ENCODE measurements at places on chromosomes 11 and 22.

DNA sequence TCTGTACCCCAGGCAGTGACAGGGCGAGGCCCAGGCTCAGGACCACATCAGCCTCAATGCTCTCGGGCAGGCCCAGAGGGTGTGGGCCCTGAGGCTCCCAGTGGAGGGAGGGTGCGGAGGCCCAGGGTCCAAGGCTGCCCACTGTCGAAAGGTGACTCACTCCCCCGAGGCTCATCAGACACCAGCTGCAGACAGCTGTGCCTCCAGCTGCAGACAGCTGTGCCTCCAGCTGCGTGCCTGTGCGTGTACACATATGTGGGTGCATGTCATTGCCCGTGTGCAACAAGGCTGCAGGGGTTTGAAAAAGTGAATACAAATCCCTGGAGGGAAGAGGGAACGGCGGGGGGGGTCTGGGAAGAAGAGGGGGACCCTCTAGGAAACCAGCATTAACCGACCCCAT is 134.3 kb downstream of the BRD1 start:
- no peak for DNase-seq

- no peak for DNase-seq
Measured at GRCh38 chr11:68050371-68050841, 11.6 kb downstream of the TCIRG1 start.

DNA sequence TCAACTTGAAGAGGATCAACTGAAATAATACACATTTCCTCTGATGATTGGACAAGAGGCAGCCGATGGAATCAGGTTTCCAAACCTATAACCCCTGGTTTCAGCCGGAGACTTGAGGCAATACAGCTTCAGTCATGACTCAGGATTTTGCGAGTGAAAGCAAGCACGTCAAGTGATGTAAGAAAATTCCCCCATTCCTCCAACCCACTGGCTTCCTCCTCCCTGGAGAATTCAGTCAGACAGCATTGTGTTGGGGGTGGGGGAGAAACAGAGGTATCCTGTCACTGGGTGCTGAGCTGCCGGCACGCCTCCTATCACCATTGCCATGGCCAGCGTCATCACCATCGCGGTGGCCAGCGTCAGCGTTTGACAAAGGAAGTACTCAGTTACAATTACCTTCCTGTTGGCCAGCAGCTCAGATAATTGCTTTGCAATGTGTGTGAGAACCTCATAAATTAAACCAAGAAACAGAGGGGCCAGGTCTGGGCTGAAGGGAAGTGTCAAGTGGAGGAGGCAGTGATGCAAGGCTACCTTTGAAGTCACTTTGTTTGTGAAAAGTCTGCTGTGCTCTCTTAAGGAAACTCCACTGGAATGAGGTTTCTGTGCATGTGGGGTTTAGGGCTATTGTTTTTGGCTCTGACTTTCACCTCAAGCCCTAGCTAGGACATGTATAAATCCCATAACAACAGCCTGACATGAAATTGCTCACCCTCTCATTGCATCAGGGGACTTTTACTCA is 50.2 kb downstream of the LIF start:
- DNase-seq, result no peak

DNA sequence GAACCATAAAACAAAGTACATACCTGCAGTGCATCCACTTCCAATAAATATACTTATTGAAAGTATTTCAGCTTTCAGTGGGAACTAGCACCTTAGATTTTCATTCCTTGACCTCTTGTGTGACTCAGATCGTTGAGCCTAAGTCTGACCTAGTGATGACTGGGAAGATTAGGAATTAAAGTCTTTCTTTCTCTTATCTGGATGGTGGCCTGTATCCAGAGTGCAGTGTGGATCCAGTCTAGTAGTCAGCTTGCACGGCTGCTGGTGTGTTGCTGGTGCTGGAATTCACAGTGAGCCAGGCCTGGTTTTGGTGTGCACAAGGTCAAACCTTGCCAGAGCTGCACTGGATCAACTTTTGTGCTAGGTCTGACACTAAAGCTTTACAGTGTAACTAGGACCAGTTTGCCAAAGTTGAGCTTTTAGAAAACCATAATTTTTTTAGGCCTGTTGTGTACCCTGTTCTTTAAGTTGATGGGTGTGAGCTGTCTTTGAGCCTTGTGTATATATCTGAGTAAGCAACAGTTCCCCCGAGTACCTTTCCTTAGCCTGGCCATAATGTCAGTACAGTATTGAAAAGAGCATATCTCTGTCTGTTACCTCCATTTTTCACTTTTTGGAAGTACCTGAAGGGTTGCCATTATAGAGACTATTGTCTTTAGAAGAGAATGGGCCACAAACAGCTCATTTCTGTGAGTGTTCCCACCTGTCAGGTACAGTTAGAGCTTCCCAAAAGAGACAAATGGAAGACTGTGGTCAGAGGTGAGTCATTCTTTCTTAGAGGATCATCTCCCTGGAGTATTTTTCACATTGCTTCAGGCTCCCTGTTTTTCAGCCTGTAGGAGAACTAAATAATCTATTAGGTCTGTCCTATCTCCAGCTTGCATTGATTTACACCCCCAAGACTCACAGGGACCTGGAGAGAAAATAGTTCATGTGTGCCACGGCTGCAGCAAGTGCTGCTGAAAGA is 89.8 kb downstream of the ALX4 start:
- DNase-seq, result no peak

GRCh38 chr11:102528618-102529017 is 1.9 kb downstream of the MMP7 start:
- DNase-seq, result no peak

- no peak for DNase-seq
Measured at GRCh38 chr11:133122256-133122655, 410.0 kb downstream of the OPCML start.

DNA sequence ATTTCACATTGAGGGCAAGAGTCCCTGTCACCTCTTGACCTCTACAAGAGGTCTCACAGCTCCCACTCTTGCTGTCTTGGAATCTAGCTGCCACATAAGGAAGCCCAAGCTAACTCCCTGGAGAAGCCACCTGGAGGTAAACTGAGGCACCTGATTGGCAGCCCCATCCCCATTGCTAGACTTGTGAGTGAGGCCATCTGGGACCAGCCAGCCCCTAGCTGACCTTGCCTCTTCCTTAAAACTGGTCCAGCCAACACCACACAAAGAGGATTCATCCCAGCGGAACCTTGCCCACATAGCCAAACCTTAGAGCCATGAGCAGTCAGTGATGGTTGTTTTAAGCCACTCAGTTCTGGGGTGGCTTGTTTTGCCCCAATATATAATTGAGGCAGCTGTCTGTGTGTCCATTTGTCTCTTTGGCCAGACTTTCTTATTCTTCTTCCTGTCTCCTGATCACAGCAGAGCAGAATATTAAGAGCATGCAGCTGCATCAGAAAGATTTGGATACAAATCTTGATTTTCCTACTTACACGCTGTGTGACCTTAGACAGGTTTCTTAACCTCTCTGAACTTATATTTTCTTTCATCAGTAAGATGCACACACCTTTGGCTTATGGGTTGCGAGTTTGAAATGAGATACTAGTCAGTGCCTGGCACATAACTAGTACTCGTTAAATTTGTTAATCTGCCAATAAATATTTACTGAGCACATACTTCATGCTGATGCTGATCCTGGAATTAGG is 74.3 kb upstream of the TP53I11 start:
- no peak for DNase-seq

DNA sequence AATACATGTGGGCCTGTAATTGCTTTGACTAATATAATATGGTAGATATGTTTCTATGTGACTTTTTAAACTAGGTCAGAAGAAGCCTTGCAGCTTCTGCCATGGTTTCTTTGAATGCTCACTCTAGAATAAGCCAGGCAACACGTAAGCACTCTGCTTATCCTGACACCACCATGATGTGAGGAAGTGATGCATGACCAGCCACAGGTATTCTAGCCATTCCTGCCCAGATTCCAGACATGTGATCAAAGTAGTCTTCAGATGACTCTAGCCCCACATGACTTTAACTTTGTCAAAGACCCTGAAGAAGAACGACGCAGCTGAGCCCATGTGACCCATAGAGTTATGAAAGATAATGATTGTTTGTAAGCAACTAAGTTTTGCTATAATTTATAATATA is 276.1 kb upstream of the NCAM1 start:
- no peak for DNase-seq

DNA sequence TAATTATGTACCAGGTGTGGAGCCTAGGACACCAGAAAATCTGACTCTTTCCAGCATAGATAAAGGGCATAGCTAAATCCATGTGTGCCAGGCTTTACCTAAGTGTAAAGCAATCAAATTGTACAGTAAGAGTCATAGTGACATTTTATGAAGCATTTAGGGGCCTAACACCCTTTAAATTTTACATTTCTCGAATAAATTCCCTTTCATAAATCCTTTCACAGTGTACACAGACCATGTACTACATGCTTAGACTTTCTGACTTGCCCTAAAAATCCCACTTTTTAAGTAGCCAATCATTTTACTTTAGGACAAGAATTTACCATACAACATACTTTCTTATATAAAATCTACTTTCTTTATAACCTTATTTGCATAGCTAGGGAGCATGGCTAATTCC is 727.6 kb upstream of the LUZP2 start:
- DNase-seq, result no peak

DNA sequence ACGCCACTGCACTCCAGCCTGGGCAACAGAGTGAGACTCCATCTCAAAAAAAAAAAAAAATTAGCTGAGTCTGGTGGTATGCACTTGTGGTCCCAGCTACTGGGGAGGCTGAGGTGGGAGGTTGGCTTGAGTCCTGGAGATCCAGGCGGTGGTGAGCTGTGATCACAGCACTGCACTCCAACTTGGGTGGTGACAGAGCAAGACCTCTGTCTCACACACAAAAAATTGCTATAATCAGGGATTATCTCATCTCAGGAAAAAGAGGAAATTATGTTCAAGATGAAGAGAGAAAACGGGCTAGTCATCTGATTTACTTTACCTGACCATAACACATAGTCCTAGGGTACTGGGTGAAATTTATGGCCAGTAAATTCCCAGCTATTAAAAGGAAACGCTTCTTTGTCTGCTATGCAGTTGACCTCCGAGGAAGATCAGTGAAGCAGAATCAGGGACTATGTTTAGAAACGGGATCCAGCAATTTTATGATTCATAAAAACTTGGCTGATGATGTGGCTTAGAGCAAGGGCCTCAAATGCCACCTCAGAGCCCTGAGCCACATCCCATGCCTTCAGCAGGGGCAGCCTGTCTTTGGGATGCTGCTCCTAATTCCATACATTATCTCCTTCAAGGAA is 386.2 kb downstream of the NTM start:
- DNase-seq, result no peak

DNA sequence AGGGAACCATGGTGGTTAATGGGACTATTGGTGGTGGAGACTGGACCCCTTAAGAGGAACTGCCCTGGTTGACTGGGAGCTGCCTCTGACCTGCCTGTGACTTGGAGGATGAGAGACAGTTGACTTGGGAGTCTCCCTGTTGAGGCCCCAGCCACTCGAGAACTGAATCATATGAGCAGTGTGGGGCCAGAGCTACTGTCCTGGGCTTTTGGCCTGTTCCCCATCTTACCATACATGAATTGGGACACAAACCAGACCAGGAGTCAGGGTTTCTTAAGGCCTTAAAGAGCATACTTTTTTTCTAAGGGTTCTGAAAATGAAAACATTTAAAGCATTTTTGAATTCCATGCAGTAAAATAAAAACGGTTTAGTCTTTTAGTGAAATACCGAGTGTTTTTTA is 92.8 kb downstream of the TEAD1 start:
- no peak for DNase-seq

GRCh38 chr11:23539556-23539955 is 679.3 kb upstream of the CCDC179 start:
- DNase-seq, result no peak
